Activated naive CD4-positive, alpha-beta T cell treated with anti-CD3 and anti-CD28 coated beads for 36 hours (primary cell): ENCODE measurements at places on chromosomes 4 and X. TPM values are rescaled to one million over a fixed set of nuclear protein-coding genes. Genes with fewer than 3 reads are reported as not detected.

Gene SPANXN4
- total RNA-seq = not detected

GRCh38 chr4:75497133-75497532 is 17.1 kb downstream of the RCHY1 start:
- no peak for DNase-seq

Gene ADGRA3
- total RNA-seq = 9.9 TPM

- DNase-seq = no peak
Observed at GRCh38 chr4:154078504-154079350, 289.8 kb upstream of the SFRP2 start.

DNA sequence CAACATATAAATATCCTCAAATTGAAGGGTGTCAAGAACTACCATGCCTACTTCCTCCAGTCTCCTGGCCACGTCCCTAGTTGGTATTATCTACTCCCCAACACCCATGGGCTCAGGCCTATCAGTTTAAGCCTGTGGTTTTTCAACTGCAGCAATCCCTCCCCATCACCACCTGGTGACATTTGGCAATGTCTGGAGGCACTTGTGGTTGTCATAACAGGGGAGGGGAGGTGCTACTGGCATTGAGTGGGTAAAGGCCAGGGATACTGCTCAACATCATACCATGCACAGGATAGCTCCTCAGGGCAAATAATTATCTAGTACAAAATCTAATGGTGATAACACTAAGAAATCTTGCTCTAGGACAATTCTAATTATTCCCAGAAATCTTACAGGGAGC is 95.3 kb downstream of the COMMD8 start:
- no peak for DNase-seq

- no peak for DNase-seq
Observed at GRCh38 chr4:39597695-39598381, 40.8 kb downstream of the SMIM14 start.

Gene CT45A10
- not detected for total RNA-seq
